ENCODE measurements at places on chromosomes 3 and 15.

- no peak for DNase-seq
These were observed 3.6 kb upstream of the RBPMS2 start for GRCh38 chr15:64779024-64779423.

DNA sequence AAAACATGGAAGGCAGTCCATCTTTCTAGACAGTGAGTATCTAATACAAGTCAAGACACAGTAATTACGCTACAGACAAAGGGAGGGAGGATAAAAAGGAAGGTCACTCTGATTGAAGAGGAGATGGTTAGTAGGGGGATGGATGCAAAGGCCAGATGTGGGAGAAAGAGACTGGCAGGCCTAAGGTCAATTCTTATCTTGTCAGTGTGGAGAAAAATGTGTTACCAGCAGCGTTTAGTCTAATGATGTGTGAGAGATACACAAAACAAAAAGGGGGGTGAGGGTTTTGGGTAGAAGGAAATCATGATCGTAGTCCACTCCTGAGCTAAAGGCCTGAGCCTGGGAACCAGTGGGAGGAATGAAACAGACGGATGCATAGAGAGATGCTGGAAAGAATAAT lies 46.7 kb downstream of the RFTN1 start:
- no peak for DNase-seq

DNA sequence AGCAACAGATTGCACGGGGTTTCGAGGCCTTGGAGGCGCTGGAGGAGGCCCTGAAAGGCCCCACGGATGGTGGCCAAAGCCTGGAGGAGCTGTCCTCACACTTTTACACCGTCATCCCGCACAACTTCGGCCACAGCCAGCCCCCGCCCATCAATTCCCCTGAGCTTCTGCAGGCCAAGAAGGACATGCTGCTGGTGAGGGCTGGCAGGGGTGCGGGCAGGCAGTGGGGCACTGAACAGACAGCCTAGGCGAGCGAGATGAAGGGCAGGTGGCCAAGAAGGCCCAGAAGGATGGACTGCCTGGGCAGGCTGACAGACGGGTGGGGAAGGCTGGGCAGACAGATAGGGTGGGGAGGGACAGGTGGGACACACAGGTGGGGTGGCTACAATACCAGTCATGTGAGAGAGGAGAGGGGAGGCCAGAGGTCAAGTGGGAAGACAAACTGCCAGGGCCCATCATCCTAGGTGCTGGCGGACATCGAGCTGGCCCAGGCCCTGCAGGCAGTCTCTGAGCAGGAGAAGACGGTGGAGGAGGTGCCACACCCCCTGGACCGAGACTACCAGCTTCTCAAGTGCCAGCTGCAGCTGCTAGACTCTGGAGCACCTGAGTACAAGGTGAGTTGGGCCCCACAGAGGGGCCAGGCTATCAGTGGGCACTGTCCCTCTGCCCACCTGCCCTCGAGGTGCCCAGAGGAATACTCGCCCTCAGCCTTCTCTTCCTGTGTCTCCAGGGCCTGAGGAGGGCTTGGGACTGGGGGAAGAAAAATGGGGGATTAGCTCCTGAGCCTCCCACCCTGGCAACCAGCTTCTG lies 3.1 kb downstream of the PARP3 start:
- DNase-seq = no peak

- DNase-seq = no peak
These were observed 84.4 kb downstream of the CMSS1 start for GRCh38 chr3:99902091-99902490.

DNA sequence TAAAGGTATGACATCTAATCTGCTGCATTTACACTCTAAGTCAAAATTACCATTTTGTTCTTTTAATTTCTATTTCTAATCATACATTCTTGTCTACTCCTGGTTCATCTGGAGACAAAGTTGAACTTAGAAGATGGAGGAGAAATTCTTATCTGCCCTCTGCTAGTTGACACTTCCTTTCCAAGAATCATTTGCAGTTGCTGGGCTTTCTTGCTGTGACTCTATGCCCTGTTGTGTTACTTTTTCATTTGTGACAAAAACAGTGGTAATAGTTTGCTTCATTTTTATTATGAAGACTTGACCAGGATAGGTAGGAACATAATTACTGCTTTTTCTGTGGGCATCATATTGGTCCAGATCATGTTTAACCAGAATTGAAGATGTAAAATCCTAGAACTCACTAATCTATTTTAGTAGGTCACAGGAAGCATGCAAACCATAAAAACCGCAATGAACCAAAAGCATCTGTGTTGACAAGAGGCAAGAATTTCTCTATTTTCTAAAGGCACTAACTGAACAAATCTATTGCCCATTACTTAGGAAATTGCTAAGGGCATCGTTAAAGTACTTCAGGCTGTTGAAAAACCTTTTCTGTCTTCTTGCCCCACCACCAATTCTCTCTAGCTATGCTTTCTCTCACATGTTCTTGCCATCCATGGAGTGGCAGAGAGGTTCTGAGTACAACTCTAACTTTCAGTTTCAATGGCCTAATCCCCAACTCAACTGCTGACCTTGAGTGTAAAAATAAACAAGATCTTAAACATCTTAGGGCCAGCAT lies 4.2 kb upstream of the CCR2 start:
- no peak for DNase-seq

- no peak for DNase-seq
These were observed 22.0 kb downstream of the STARD5 start for GRCh38 chr15:81301815-81302399.

DNA sequence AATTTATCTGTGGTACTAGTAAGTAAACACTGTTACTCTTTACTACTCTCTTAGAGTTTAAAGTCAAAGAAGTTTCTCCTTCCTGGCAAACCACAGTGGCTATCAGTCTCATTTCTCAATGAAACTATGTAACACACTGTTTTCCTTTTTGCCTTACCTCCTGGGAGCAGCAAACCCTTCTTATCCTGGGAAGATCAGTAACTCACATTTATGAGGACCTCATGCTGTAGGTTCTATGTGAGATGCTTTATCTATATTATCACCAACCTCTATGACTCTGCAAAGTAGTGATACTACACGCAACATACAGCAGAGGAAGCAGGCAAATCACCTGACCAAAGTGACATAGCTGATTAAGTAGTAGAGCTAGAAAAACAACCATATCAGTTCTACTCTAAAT lies 35.3 kb downstream of the PBRM1 start:
- DNase-seq = no peak

- no peak for DNase-seq
These were observed 69.2 kb downstream of the ATP8B4 start for GRCh38 chr15:50049871-50050270.

- no peak for DNase-seq
These were observed 12.8 kb downstream of the SETD5 start for GRCh38 chr3:9409981-9410854.

DNA sequence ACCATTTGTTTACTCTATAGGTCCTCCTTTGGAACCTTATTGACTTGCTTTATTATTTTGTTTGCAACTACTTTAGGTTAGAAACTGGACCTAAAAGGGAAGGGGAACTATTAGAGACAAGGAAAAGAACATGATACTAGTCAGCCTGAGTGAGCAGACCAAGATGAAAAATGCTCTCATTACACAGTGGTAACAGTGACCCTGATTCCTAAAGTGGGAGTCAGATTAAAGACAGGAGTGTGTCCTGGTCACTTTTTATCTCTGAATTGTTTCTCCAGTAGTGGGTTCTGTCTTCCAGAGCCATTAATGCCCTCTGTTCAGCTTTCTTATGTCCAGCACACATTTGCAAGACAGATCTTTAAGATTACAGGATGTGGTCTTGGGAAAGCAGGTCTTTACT lies 124.1 kb downstream of the TMEM108 start:
- no peak for DNase-seq

DNA sequence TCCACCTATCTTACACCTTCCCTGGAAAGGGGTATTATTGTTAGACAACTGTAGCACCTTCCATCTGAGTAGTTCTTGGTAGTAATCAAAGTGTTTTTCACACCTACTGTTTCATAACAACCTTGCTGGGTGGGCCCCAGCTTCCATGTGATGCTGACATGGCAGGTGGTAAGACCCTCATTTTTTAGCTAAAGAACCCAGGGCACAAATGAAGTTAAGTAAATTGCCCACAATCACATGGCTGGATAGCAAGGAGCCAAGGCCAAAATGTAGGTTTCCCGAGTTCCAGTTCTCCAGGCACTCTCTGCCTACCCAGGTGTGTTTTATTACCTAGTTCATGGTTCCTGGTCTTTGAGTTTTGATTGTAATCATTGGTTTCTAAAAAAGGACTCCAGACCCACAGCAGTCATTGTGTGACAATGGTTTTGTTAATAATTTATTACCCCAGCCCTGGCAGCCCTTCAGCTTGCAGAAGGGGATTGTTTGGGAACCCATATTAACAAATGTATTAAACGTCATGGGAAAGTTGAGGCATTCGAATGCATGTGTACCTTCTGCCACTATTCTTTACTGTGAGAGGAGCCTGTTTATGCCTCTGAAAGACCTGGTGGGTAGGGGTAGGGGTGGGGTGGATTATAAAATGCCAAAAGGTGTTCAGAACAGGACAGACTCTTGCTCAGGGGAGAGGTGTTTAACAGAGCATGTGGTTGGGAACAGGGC lies 222.2 kb upstream of the BHLHE40 start:
- DNase-seq = no peak

DNA sequence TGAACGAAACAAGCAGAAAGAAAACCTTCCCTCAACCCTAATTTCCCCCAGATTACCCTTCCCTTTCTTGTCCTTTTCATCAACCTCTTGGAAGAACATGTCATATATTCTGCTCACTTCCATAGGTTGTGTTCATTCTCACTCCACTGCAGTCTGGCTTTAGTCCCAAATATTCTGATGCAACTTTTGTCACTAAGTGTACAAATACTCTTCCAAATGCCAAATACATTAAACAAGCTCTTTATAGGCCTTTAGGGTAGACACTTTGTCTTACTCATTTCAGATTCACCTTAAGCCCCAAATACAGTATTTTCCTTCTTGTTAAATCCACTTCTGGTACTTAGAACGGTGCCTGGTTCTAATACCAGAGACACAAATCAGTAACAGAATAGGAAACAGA lies 406.5 kb upstream of the CDIN1 start:
- DNase-seq = no peak

DNA sequence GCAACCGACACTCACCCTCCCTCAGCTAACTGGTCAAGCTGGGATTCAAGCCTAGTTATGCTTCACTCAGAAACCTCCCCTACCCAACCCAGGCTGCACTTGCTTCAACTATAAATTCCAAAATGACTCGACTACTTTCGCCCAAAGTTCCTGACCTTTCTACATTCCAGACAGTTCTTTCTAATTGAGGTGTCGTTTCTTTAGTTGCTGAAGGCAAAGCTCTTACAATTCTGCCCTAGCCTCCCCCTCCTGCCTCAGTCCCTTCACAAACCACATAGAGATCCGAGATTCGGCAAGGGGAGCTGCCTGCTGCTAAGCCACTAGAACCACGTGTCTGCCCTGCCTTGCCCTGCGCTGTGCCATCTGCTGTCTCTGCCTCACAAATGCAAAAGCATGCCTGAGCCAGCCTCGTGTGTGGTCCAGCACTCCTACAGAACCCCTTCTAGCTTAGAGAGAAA lies 74.7 kb upstream of the SH3GL3 start:
- DNase-seq = no peak

- no peak for DNase-seq
These were observed 39.0 kb downstream of the GABPB1 start for GRCh38 chr15:50315814-50316630.

DNA sequence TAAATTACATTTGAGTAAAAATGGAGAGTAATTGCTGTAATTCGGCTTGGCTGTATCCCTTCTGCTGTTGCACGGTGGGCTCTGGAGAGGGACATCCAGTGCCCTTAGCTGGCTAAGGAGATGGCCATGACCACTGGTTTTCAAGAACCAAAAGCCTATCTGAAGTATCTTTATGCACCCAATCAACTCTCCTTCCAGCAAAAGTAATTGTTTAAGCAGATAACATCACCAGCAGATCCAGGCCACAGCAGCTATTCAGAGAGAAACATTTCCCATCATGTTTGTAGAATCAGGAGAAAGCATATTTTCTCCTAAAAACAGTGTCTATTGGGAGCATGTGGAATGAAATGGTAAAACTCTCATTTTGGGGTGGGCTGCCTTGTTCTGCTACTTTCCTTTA lies 514.5 kb upstream of the RGMA start:
- no peak for DNase-seq

- DNase-seq = no peak
These were observed 214.5 kb downstream of the KCNMB2 start for GRCh38 chr3:178750639-178751300.

GRCh38 chr15:86066174-86066834 lies 13.4 kb upstream of the AGBL1 start:
- DNase-seq = no peak

DNA sequence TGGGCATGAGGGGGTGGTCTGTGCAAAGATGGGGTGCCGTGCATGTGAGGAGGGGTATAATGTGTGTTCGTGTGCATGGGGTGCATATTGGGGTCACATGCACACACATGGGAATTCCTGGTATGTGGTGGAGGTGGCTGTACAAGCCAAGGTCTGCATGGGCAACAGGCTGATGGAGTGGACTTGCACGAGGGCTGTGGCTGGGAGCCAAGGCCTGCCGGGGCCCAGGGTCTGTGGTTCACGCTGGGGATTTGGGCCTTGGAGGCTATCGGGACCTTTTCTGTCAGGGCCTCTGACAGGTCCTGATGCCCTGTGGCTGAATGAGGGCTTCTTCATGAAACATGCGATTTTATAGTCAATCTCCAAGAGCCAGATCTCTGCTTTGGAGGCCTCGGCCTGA lies 9.8 kb upstream of the PLXND1 start:
- DNase-seq = no peak

DNA sequence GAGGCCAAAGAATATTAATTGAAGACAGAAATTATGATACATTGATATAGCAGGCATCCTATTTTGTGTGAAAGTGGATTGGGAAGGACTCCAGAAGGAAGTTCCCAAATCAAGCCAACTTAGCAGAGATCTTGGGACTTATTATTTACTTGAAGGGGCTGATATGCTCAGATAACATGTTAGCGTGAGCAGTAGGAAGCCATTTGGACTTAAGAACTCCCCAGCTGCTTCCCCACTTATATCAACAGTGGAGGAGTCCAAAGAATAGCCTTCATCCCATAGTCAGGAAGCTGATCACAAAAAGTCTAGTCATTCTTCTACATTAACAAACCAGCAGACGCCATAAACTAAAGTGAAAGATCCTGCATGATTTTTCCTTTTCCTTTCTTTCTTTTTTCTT lies 200.0 kb downstream of the ATP8B4 start:
- DNase-seq = no peak

- DNase-seq = no peak
These were observed 39.8 kb downstream of the CCDC12 start for GRCh38 chr3:46936733-46937250.

DNA sequence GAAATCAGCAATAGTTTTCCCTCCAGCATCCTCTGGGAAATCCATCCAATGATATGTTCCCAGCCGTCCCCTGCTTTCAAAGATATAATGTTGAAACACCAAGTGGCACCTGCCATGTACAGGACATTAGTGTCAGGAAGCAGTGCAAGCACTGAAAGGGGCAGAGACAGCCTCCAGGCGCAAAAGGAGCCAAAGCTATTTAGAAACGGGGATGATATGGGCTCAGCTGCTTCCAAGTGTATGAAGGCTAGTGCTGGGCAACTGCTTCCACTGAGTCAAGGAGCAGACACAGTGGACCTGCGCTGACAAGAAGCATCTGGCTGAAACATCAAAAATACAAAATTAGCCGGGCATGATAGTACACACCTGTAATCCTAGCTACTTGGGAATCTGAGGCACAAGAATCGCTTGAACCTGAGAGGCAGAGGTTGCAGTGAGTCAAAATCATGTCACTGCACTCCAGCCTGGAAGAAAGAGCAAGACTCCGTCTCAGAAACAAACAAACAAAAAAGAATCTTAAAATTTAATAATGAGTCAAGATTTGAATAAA lies 119.7 kb downstream of the AQP9 start:
- no peak for DNase-seq

All from stimulated activated CD8-positive, alpha-beta memory T cell treated with anti-CD3 and anti-CD28 coated beads, Interleukin-4, amount 100 ng/mL, for 24 hours (primary cell).